ENCODE measurements at places on chromosomes 7 and 10.

DNA sequence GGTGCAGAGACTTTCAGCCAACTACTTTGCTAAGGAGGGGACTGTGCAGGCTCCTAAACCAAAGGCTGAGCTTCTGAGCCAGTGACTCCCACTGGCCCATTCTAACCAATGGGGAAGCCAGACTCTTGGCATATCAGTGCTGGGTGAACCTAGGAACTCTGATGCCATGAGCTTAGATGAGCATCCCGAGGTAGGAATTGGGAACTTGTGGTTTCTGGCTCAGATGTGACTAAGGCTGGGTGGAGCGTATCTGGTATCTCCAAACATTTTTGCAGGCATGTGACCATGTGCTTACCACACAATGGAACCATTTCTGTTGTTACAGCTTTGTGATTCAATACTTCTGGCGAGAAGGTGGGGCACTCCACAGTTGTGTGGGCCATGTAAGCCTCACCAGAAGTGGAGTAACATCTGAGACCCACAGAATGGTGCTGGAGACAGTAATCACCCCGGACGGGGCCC lies 2.5 kb upstream of the AVPI1 start:
- no peak for DNase-seq

DNA sequence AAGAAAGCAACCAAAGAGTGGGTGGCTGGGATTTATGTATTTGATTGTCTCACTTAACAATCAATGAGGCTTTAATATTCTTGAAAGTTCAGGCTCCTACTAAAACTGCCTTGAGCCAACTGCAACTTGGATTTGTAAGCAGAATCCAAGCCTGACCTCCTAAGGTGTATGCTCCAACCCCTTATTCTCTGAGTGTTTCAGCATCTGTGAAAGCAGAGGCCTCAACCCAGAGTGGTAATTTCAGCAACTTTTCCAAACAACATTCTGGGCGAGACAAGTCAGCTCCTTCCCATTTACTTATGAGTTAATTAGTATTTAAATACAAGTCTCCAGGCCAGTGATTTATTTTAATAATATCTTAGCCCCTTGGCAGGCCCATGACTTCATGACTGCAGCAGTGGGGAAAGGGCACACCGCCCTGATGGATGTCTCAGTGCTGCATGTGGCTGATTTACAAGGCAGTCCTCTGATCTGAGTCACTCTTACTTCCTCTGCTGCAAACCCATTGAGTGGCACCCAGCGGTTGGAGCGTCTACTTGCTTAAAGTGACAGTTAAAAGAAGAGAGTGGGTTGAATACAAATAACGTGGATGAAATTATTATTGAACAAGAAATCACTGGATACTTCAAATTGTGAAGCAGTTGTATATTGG lies 209.1 kb downstream of the TRIL start:
- DNase-seq, result no peak

DNA sequence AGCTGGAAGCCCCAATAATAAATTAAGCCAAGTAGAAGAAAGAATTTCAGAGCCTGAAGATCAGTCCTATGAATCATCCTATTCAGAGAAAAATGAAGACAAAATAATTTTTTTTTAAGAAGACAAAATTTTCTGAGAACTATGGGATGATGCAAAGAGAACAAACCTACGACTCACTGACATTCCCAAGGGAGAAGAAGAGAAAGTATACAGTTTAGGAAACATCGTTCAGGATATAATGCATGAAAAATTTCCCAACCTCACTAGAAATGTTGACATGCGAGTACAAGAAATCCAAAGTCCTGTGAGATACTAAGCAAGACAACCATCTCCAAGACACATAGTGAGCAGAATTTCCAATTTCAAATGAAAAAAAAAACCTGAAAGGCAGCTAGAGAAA lies 150.5 kb downstream of the THSD7A start:
- DNase-seq, result no peak

GRCh38 chr10:68007356-68007755 lies 67.7 kb downstream of the HERC4 start:
- no peak for DNase-seq

GRCh38 chr10:124991835-124992234 lies 49.9 kb downstream of the ZRANB1 start:
- DNase-seq, result no peak

- no peak for DNase-seq
Observed at GRCh38 chr10:75613685-75614504, 182.5 kb downstream of the LRMDA start.

DNA sequence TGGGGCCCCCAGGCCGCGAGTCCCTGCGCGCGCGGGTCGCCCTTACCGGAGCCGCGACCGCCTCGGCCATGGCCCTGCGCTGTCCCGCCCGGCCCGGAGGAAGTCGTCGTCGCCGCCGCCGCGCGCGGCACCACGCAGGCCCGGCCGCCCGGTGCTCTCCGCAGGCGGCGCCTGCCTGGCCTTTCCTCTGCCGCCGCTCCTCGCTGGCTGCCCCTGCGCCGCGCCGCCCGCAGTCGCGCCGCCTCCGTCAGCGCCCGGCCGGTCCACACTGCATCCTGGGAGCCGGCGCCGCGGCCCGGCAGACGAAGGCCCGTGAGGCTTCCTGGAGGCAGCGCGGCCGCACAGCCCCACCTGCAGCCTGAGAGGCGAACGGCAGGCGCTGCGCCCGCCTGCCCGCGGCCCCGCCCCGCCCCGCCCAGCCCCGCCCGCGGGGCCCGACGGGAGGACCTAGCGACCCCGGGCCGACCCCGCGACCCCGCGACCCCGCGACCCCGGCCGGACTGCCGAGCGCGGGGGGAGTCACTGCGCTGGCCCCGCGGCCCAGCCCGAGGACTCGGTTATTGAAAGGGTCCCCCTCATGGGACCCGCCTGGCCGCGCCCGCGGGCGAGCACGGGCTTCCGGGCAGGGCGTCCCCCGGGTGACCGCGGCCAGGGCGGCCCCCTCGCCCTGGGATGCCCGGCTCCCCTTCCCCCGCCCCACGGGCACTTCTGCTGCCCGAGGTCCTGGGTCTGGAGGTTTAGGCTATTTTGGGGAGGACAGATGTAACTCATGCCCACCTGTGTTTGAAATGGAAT lies at the start of gene ZNF746:
TSS of gene ZNF746 (minus strand) at position 343 of the 795 bp plus-strand sequence. CDS start at position 70, 273 bp downstream.
- peak; percentile 71 for DNase-seq

DNA sequence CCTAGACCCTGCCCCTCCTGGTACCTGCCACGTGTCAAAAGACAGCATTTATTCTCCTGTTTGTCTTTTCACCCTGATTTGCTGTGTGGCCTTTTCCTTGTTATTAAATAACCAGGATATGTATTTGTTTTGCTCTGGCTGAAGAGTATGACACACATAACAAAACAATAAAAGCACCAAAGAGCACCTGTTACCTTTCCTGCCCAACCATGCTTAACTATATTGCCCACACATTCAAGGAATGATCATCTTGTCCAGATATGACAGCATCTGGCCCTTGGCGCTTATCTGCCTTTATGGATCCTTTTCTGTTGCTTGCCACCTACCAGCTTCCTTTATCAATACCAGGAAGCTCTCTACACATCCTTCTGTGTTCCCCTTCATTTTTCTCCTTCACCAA lies 357.7 kb downstream of the FGFR2 start:
- DNase-seq, result no peak

DNA sequence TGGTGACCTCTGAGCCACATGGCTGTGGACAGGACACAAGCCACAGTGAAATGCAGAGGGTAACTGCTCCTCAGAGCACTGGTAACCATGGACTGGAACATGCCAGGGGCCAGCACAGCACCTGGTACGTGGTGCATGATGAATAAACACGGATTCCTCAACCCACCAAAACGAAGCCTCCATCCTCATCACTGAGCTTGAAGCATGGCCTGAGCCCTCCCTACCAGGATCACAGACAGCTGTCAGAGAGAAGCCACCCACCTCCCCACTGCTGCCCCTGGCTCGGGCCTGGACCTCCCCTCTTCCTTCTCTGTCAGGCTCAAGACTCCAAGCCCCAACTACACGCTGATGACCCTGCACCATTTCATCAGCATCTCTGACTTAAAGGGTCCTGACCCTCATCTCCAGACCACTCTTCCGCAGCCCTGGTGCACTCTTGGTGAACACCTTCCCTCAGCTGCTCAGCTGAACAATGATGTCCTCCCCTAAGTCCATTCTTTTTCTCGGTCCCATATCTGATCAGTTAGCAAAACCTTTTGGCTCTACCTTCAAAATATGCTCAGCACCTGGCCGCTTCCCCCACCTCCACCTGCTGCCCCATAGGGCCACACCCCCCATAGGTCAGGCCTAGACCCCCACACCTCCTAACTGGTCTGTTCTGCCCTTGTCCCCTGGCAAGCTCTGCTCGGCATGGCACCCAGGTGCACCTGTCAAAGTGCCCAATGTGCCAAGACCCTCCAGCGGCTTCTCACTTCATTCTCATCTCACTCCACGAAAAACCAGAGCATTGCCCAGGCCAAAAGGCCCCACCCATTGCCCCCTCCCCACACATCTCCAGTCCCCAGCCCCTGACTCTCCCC lies 141.1 kb downstream of the MAPK8 start:
- DNase-seq, result no peak

DNA sequence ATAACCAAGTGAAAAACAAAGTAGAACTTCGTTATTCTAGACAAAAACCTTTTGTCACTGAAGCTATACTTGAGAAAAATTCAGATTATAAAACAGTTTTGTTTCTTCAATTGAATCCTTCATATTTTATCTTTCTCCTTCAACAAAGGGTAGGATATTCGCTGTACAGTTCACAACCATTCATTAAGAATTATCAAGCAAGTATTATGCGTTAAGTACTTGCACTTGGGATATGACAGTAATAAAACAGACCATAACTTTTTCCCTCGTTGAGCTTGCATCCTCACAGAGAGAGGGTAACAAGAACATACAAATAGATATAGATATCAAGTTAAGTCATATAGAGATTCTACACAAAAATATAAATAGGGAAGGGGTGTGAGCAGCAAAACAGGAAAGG lies 61.2 kb upstream of the MEOX2 start:
- DNase-seq, result no peak

DNA sequence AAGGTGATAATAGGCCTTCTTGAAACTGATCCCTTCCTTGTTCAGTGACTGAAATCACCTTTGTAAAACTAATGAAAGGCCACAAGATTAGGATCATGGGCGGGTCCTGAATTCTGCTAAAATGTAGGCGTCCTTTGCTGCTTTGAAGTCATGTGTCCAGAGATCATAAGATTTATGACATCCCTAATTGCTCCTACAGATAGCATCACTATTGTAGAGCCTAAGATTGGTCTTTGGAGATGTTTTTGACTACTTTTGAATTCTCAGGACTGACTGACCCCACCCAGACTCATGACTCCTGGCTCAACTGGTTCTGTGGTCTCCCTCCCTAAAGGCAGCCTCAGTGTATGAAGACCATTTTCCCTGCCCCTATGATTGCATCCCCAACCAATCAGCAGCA lies 322.6 kb upstream of the SEMA3D start:
- no peak for DNase-seq

GRCh38 chr7:131341690-131342089 lies 14.0 kb downstream of the MKLN1 start:
- DNase-seq, result no peak

DNA sequence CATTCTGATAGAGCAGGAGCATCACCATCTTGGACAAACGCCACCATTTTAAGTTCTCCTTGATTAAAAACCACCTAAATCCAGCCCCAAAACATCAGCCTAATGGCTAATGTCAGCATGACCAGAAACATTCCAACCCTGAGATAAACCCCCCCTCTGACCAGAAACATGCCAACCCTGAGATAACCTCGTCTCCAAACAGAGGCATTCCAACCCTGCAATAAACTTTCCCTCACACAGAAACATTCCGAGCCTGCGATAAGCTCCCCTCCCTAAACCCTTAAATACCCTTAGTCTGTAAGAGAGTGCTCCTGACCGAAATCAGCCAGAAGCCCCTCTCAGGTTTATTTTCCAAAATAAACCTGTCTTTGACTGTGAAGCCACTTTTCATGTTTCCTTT lies 76.5 kb downstream of the ADARB2 start:
- no peak for DNase-seq

DNA sequence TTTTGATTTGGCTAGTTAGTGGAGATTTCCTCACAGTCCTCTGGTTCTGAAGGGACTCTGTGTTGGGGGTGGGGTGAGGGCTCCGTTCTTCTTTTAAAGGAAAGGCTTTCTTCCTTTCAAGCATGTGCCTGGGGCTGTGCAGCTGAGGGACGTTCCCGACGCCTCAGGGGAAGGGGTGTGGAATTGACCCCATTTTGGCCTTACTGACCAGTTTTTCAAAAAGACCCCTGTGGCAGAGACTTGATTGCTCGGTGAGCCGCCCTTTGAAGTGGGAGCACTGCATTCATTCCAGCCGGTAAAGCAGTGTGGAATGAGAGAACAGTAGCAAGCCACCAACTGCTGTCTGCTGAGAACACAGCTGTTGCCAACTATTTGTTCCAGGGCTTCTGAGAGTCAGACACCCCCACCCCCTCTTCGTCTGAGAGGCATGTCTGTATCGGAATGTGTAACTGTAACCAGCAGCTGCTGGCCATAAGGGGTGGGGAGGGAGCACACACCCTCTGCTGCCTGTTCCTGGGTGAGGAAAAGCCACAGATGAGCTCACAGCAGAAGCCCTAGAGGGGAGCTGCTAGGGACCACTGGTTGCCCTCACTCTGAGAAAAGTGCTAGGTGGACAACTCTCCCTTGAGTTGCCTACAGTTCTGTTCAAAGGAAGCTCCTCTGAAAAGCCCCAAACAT lies 33.2 kb downstream of the WBP1L start:
- DNase-seq, result no peak

DNA sequence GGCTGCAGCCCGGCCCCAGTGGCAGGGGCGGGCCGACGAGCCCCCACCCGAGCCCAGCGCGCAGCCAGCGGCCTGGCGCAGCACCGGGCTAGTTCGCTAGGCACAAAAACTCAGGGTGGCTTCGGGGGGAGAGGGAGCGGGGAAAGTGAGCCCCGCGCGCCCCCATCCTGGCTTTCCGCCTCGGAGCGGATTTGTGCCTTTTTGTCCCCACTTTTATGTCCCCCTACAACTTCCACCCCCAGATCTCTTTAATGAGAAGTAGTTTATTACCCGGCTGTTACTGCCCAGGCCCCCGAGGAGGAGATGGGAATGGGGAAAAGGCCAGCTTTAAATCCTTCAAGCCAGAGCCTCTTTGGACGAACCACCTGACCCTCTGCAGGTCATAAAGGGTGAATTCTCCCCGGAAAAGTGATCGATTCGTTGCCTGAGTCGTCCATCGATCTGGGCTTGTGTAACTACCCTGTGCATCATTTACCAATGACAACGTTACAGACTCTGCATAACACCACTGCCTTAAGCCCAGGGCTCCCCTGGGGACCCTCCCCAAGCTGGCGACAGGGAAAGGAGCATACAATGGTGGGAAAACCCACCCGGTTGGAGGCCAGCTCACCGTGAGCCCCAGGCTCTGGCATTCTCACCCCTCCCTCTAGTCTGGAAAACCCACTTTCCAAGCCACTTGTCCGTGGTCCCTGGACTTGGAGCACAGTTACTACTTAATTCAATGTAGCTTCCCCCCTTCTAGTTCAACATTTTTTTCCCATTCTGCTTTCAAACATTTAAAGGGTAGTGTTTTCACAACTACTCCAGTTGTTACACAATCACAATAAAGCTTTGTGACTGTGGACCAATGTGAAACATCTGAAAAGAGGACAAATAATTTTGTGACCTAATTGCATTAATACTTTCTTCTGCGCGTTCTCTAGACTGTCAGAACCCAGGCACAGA lies 748 bp upstream of the SH3PXD2A start:
- DNase-seq, result no peak
